Fibroblast of skin of scalp (primary cell): ENCODE measurements at places on chromosomes 16 and 17.

DNA sequence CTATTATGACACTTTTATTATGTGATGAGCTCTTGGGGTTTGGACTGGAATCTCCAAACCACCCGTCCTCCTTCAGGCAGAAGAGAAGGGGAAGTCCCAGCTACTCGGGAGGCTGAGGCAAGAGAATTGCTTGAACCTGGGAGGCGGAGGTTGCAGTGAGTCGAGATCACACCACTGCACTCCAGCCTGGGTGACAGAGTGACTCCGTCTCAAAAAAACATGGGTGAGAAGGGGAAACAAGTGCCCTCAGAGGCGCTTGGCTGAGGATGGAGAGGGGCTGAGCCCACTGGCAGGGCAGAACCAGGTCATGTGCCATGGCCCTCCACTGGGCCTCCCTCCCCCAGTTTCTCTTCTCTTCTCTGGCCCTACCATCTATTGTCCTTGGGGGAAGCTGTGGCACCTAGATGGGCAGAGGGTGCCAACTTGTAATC, 120.9 kb upstream of the SMURF2 start:
- DNase-seq, result no peak

- DNase-seq, result no peak
Observed at GRCh38 chr17:42675348-42675964, 1.3 kb downstream of the PLEKHH3 start.

- peak; percentile 98 for DNase-seq
Observed at GRCh38 chr17:927611-928461, 51.7 kb downstream of the NXN start.

- no peak for DNase-seq
Observed at GRCh38 chr17:81831563-81831956, 1.5 kb downstream of the MCRIP1 start.

DNA sequence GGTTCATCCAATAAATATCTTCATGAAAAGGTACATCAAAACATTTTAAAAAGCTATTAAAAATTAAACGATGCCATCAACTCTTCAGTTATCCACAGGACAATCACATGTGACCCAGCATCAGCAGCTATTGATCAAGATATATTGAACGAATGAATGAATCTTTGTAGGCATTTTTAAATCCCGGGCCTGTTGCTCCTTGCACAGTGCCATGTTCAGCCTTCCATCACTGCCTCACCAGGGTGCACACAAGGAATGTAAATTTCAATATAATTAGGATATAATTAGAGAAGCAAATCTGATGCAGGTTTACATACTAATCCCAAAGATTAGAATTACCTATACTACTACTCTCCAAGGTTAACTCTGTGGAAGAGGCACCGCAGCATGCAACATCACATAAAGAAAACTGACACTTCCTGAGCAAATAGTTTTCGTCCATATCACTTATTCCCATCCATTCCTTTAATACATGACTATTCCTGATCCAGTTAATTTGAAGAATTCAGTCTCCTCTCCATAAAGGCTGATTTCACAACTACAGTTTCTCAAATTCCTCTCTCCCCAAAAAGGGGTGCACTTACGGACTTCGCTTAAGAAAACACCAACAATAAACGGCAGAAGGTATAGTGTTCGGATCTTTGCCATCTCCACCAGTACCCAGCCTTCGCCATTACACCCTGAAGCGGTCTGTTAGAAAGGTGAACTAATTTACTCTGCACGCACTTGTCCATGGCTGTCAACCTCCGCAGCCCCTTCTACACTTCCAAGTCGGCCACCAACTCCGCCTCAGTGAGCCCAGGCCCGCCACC, 938 bp downstream of the NCOR1 start:
- DNase-seq, result peak; percentile 13

DNA sequence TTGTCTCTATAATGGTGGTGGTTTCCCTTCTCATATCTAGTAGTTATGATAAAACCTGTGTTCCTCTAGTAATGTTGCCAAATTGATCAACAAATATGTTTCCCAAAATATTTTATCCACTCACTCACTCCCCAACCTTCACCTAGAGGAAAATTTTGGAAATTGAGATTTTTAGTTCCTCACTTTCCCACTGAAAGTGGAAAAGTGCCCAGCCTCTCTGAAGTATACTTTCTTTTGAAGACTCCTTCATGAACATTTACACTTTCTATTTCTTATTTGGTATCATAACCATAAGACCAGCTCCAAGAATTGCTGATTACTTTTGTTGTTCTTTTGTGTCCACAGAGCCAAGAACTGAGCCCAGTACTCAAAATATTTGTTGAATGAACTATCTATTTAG, 5.1 kb upstream of the CENPV start:
- DNase-seq, result no peak

GRCh38 chr16:50939356-50939755, 197.5 kb downstream of the CYLD start:
- no peak for DNase-seq

DNA sequence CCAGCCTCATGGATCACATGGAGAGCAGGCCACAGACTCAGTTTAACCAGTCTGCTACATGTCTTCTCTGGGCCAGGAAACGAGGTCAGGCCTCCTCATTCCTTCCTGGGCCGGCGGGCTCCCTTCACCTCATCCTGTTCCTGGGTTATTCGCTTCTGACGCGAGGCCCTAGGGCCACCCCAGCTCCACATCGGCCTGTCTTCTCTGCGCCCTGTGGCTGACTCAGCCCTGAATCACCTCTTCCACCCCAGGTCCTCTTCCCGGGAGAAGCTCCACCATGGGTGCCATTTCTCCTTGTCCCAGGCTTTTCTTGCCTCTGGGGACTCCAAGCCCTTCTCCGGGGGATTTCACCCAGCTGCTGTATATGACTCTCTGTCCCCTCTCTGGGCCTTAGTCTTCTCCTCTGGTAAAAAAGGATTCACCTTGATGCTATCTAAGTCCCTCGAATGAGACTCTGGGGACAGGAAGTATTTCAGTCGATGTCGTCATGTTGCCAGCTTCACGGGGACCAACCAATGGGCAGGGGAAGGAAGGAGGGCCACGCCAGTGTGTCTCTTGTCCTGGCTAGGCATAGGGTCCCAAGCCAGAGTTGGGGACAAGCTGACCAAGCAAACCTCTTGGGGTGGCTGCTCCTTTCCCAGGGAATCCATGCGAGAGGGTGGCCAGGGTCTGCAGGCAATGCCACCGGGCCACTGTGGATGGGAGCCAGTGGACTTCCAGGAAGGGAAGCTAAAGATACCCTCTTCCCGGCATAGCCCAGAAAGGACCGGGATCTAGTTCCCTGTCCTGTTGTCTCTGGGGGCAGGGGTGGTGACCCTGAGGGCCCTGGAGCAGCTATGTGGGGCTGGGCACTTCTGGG, 58.7 kb downstream of the SOCS3 start:
- no peak for DNase-seq

DNA sequence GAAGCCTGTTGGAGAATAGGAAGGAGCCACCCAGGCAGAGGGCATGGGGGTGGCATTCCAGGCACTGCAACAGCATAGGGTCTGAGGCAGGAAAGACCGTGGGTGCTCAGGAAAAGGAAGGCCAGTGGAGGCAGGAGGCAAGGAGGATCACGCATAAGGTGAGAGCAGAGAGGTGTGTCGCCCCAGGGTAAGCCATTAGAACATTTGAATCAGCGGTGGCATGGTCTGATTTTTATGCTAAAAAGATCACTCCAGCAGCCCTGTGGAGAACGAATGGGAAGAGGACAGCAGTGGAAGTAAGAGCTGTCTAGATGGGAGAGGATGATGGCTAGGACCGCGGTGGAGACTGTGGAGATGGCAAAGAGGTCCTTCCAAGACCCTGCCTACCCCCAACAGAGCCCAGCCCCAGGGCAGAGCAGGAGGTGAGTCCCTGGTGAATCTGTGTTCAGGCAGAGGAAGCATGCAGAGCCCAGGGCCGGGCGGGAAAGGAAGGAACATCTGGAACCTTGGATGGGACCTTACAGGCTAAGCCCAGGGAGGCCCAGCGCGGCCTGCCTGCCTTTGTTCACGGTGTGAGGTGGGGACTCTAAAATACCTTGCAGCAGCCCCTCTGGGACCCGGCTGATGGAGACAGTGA, 7.8 kb downstream of the LPO start:
- no peak for DNase-seq

DNA sequence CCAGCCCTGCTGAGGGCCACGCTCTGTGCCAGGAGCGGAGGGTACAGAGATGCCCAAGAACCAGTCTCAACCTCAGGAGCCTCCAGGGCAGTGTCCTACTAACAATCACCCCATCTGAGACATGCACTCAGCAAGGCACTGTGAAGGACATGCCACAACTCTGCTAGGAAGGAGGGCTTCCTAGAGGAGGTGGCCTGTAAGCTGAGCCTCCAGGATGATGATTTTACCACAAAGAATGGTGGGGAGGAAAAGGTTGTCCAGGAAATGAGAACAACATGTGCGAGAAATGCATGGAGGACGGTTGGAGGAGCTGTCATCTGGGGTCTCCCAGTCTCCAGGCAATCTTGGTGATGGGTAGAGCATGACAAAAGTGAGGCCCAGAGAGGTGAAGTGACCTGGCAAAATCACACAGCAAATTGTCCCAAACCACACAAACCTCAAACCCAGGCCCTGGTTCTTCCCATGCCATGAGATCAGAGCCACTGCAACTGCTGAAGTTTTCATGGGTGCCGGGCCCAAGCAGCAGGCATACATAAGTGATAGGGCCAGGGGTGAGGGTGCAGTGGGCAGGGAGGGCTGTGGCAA, 30.5 kb downstream of the CNGB1 start:
- no peak for DNase-seq

GRCh38 chr16:49499414-49499785, 125.8 kb downstream of the C16orf78 start:
- DNase-seq, result no peak

GRCh38 chr17:57273490-57273889, 17.2 kb downstream of the MSI2 start:
- no peak for DNase-seq

DNA sequence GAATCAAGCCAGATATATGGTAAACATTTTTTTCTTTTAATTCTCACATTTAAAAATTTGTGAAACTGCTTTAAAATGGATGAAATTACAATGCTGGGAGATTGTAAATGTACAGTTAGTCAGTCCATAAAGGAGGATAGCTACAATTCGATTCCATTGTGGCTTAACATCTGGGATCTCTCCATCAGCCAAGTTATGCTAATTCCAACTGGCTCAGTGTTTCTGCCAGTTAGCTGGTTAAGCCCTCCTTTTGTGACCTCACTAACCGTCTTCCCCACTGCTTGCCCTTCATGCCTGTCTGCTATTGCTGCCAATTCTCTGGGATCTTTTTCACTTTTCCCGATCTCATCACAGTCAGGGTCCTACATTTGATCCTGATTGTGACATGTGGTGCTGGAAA, 1347.6 kb downstream of the CDH11 start:
- no peak for DNase-seq

GRCh38 chr17:2156666-2157065, 101.8 kb downstream of the HIC1 start:
- DNase-seq, result no peak

DNA sequence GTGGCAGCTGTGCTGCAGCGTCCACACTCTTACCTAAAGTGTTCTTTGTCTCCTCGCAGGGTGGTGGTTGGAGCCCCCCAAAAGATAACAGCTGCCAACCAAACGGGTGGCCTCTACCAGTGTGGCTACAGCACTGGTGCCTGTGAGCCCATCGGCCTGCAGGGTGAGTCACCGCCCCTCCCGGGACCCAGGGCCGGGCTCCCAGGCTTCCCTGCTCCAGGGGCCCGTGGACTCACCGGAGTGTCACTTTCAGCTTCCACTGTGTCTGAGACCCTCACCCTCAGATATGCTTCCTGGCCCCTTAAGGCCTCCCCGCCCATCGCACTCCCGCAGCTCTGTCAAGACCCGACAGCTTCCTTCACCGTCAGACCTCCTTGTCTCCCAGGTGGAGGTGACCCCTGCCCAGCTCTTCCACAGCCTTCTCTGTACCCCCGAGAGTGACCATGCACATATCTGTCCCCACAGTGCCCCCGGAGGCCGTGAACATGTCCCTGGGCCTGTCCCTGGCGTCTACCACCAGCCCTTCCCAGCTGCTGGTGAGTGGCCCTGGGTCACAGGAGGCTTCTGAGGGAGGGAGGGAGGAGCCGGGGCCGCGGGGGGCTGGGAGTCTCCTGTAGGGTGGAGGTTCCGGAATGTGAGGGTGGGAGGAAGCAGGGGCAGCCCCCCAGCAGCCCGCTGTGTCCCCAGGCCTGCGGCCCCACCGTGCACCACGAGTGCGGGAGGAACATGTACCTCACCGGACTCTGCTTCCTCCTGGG, 1.8 kb downstream of the ITGAX start:
- DNase-seq, result no peak

- DNase-seq, result no peak
Observed at GRCh38 chr16:414395-415169, 10.9 kb upstream of the RAB11FIP3 start.

GRCh38 chr17:29169806-29170591, 10.2 kb downstream of the MYO18A start:
- no peak for DNase-seq

DNA sequence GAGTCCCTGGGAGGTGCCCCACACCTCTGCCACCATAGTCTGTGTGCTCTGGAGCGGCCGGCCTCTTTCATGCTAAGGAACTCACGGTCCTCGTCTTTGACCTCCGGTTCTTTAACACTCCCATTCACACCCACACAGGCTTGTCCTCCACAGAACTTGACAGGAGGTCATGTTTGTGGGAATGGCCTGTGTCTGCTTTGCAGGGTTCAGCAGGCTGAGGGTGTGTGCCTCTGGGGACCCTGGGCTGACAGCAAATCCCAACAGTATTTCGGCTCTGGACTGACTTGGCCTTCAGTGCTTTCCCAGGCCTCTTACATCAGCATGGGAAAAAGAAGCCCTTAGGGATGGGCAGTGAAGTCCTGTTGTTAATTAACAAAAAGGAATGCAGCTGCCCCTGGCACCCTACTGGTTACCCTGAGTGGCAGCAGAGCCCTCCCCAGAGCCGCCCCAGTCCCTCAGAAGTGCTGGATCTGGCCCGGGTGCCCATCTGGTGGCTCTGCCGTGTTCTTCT, 35.4 kb upstream of the ADORA2B start:
- DNase-seq, result peak; percentile 79

DNA sequence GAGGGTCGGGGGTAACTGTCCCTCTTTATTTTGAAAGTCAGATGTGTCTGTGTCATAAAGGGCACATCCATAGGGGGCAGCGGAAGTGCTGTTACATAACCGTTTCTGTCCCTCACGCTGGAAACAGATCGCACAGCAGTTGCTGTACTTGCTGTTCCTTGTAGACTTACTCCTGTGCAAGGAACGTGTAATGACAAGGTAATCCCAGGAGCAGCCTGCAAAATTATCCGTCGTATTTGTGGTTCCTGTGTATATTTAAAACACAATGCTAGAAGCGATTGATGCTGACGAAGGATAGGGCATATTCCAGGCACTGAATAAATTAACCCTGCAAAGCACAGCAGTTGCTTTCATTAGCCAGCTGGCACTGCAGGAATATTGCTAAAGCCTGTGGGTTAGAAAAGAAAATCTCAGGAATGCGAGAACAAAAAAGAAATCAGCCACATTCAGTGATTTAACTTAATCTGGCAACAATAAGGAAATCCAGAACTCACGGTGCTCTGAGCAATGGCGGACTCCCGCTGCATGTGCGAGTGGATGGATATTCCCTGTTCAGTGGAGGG, 76.2 kb downstream of the SPECC1 start:
- peak; percentile 43 for DNase-seq

- no peak for DNase-seq
Observed at GRCh38 chr17:15238057-15238456, 27.1 kb downstream of the PMP22 start.
